ENCODE measurements at places on chromosomes 4 and X. TPM values are rescaled to one million over a fixed set of nuclear protein-coding genes. Genes with fewer than 3 reads are reported as not detected.

FRMPD4 gene
- total RNA-seq, result 0.04 TPM

MAGED4 gene
- total RNA-seq, result 7.2 TPM

FRG2 gene
- total RNA-seq, result not detected

PNCK gene
- 0.58 TPM for total RNA-seq

GAB3 gene
- total RNA-seq, result 0.76 TPM

PRR32 gene
- total RNA-seq, result not detected

FAM47E gene
- not detected for total RNA-seq

EOLA2 gene
- total RNA-seq, result 57.6 TPM

MXD4 gene
- total RNA-seq, result 19.3 TPM

PCDH18 gene
- not detected for total RNA-seq

GAGE12J gene
- not detected for total RNA-seq

IL15 gene
- total RNA-seq, result 8.3 TPM

RAB41 gene
- not detected for total RNA-seq

MPC1L gene
- not detected for total RNA-seq

GYPB gene
- not detected for total RNA-seq

SYTL4 gene
- 3.0 TPM for total RNA-seq

RAB40AL gene
- total RNA-seq, result 0.13 TPM

ARFIP1 gene
- 15.5 TPM for total RNA-seq

NLGN3 gene
- 0.94 TPM for total RNA-seq

GCNA gene
- total RNA-seq, result 1.2 TPM

ACE2 gene
- total RNA-seq, result not detected

XPNPEP2 gene
- total RNA-seq, result not detected

REELD1 gene
- total RNA-seq, result not detected

CFP gene
- total RNA-seq, result 0.55 TPM

PNMA6F gene
- total RNA-seq, result not detected

KLB gene
- total RNA-seq, result 0.15 TPM

GAGE2A gene
- total RNA-seq, result not detected

TENM3 gene
- 1.3 TPM for total RNA-seq

KIAA1210 gene
- total RNA-seq, result not detected

CT45A1 gene
- not detected for total RNA-seq

RTL9 gene
- 0.07 TPM for total RNA-seq

DCAF8L1 gene
- total RNA-seq, result not detected

ITIH6 gene
- not detected for total RNA-seq

FGB gene
- total RNA-seq, result 11.5 TPM

RAB40A gene
- not detected for total RNA-seq

RPL34 gene
- 919 TPM for total RNA-seq

TAF7L gene
- total RNA-seq, result 0.15 TPM

Data from A549 treated with DMSO at 1 μM for 4 hours (cell line).